ENCODE measurements at places on chromosomes 13 and 19. TPM values are rescaled to one million over a fixed set of nuclear protein-coding genes. Genes with fewer than 3 reads are reported as not detected.

The LHB gene
- not detected for total RNA-seq

The CEBPA gene
- not detected for total RNA-seq

The SERTAD3 gene
- total RNA-seq, result 17.0 TPM

The UPK1A gene
- not detected for total RNA-seq

The ATP4B gene
- not detected for total RNA-seq

The SULT2A1 gene
- not detected for total RNA-seq

The NPAS1 gene
- total RNA-seq, result not detected

The MYO1F gene
- 0.07 TPM for total RNA-seq

The TEX101 gene
- total RNA-seq, result not detected

The CCDC8 gene
- 0.60 TPM for total RNA-seq

The MRPL4 gene
- 102 TPM for total RNA-seq

The STAP2 gene
- 30.9 TPM for total RNA-seq

The MBD3L2 gene
- total RNA-seq, result not detected

The KLK3 gene
- total RNA-seq, result not detected

The CPB2 gene
- total RNA-seq, result not detected

The GSX1 gene
- total RNA-seq, result not detected

The USHBP1 gene
- 23.6 TPM for total RNA-seq

The WDR87 gene
- not detected for total RNA-seq

The CNFN gene
- total RNA-seq, result not detected

The TUBA3C gene
- total RNA-seq, result not detected

The C19orf67 gene
- not detected for total RNA-seq

The ZNF417 gene
- 3.1 TPM for total RNA-seq

The ATG4D gene
- total RNA-seq, result 24.6 TPM

The ZFR2 gene
- not detected for total RNA-seq

The KLK14 gene
- total RNA-seq, result not detected

The FAM124A gene
- 15.5 TPM for total RNA-seq

The ZNF626 gene
- 7.1 TPM for total RNA-seq

The ZNF433 gene
- total RNA-seq, result 1.4 TPM

The TEX26 gene
- not detected for total RNA-seq

The ANKLE1 gene
- total RNA-seq, result 0.73 TPM

The ZNF677 gene
- 15.5 TPM for total RNA-seq

The PNMA8A gene
- 0.80 TPM for total RNA-seq

The RPS28 gene
- total RNA-seq, result 392 TPM

The PDX1 gene
- not detected for total RNA-seq

The AP1M1 gene
- total RNA-seq, result 141 TPM

The ZNF471 gene
- 1.1 TPM for total RNA-seq

The SOX1 gene
- total RNA-seq, result not detected

The TINCR gene
- 0.53 TPM for total RNA-seq

The PSG1 gene
- total RNA-seq, result 1.1 TPM

The ZNF112 gene
- 2.4 TPM for total RNA-seq

The CEACAM1 gene
- 13.3 TPM for total RNA-seq

The IFNL1 gene
- total RNA-seq, result not detected

The FCER2 gene
- total RNA-seq, result not detected

The TMEM238 gene
- not detected for total RNA-seq
